ENCODE measurements at places on chromosomes 2 and 18.
A peak's percentile ranks its signal among the peaks of the same experiment; 100 is the strongest.

- DNase-seq = no peak
These were observed 933 bp upstream of the ADNP2 start for GRCh38 chr18:80108121-80108536.

DNA sequence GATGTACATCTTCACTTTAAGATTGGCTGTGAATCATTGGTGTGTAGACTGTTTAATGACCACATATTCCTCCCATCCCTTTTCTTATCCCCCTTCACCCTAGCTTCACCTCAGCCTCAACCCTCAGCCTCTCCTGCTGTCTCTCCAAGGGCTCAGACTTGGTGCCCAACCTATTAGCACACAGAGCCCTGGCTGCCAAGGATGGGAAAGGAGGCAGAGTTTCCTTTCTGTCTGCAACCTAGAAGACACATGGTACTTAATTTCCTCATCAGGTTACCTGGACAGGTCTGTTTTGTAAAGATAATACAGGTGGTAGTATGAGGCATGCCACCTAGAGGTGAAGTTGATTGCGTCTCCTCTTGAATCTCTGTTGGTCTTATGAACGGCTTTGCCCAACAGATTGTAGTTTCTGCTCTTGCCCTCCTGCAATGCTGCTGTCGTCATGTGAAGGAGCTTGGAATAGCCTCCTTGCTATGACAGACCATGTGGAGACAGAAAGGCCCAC lies 44.5 kb upstream of the RMND5A start:
- DNase-seq = no peak

DNA sequence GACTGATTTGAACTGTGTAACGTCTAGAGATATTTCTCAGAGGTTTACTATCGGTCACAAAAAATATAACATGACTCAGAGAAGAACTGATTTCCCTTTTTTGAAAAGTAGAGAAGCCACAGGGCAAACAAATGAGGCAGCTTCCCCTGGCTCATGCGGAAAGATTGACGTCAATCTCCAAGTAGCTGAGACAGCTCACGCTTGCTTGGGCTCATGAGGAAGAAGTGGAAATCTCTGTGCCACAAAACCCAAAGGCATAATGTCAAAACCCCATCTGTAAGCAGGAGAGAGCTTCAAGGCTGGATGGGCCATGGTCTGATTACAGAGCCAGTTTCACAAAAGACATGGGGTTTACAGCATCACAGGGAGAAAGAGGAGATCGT lies 188.1 kb downstream of the ARL4C start:
- peak; percentile 30 for DNase-seq

DNA sequence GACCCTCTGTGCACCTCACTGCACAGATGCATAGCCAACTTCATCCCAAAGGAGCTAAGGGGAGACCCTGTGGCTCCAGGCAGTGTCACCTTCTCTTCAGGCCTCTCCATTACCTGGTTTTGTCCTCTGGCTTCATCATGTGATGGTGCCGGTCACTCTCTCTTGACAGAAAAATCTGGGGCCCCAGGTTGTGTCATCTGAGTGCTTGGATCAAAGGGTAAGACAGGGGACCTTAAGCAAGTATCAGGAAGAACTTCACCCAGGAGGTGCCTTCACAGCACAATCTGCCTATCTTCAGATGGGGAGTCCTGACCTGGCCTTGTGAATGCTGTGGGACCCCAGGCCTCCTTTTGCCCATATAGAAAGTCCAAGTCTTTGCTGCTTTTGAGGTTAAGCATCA lies 104.4 kb downstream of the POLR1A start:
- DNase-seq = no peak

- no peak for DNase-seq
These were observed 750 bp upstream of the RMP24 start for GRCh38 chr18:35971661-35972196.

DNA sequence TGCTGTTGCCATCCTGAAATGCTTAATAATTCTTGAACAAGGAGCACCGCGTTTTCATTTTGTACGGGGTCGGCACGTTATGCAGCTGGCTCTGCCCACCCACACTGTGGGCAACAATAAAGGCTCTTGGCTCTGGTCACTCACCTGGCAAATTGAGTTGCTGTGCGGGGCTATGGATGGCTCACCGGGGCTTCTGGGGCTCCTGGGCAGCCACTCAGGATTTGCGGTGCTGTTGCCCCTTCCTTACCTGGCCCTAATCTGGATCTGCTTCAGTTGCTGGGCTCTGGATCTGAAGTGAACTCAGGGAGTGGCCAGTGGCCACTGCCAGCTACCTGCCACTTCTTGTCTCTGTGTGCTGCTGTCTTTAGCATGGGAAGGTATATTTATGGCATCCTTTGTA lies 22.7 kb downstream of the RHOB start:
- no peak for DNase-seq

DNA sequence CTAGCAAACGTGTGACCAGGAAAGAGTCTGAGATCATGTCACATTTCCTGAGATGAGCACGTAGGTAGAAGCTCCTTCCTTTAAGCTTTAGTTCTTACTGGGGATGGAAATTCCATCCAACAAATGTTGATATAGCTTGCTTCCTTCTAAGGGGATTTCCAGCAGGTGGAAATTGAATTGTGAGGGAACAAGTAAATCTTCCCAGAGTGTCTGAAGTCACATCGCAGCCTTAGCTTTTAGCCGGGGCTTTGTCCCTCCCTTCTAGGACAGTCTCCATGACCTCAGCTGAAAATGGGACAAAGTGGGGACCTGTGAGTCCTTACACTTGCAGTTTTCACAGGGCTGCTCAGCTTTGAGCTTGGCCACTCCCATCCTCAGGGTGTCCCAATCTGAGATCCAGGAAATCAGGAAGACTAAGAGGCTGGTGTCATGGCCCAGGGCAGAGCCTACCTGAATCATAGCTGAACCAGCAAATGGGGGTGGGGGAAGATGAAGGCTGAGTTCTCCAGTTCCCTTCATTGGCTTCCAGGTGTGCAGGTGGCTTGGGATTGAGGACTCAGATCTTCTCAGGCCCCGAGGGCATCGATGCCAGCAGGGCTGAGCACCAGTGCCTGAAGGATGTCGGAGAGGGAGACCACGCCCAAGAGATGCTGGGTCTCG lies 8.3 kb downstream of the PRKAG3 start:
- DNase-seq = no peak

- DNase-seq = no peak
These were observed 108.1 kb downstream of the MARCO start for GRCh38 chr2:119049968-119050704.

DNA sequence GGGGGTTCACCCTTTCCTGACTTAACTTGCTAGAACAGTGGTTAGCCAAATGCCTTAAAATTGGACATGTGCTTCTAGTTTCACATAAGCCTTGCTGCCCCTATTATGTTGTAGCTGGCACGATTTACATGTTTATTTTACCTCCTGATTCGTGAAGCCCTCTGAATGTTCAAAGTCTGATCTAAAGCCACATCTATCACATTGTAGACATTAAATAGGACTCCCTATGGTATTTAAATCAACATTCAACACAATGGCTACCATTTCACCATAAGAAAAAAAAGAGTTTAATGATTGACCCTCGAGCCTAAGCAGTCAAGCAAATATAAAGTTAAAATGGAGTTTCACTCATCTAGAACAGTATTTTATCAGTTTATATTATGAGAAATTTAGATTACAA lies 151.5 kb downstream of the GULP1 start:
- no peak for DNase-seq

DNA sequence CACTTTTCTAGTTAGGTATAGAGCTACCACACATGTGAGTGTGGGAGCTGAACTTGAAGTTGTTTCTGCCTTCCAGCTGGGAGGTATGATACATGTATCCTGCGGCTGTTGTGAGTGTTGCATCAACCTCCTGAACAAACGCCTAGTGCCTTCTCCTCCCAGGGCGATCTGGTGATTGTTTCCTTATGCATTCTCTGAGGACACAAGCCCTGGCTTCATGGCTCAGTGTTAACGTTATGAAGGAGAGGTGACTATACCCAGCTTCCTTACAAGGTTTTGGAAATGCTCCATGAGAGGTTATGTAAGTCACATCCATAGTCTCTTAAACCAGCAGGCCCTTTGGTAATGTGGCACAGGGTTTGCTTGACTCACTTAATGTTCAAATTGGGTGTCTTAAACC lies 64.9 kb downstream of the SPRED2 start:
- no peak for DNase-seq

GRCh38 chr2:88054782-88055370 lies 707 bp downstream of the KRCC1 start:
- no peak for DNase-seq

GRCh38 chr2:222080141-222080540 lies 218.7 kb downstream of the PAX3 start:
- no peak for DNase-seq

GRCh38 chr2:217756375-217757107 lies 246.3 kb downstream of the TNS1 start:
- peak; percentile 52 for DNase-seq

GRCh38 chr2:140863713-140864112 lies 1267.1 kb downstream of the LRP1B start:
- no peak for DNase-seq

- no peak for DNase-seq
These were observed 109.8 kb upstream of the FZD5 start for GRCh38 chr2:207879536-207879935.

GRCh38 chr2:235542733-235543127 lies 48.9 kb downstream of the AGAP1 start:
- DNase-seq = no peak

DNA sequence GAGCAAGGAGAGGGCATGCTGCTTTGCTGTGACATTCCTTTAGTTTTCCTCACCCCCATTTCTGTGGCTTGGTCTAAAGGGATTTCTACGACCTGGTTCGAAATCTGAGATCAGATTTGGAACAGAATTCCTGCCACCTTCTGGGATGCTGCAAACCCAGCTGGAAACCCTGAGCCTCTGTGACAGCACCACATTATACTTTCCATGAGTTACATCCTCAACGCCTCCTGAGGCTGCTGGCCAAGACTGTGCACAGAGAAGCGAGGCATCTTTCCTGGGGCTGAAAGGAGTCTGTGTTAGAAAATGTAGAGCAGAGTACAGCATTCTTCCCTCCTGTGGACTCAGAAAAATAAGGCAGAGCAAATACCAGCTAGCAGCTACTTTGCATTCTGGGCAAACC lies 138.1 kb upstream of the CHAC2 start:
- DNase-seq = no peak

- DNase-seq = no peak
These were observed 442.1 kb upstream of the DCC start for GRCh38 chr18:51897884-51898283.

GRCh38 chr2:237623428-237624403 lies 3.7 kb upstream of the LRRFIP1 start:
- no peak for DNase-seq

- DNase-seq = no peak
These were observed 132.1 kb downstream of the MAIP1 start for GRCh38 chr2:200087451-200087850.

DNA sequence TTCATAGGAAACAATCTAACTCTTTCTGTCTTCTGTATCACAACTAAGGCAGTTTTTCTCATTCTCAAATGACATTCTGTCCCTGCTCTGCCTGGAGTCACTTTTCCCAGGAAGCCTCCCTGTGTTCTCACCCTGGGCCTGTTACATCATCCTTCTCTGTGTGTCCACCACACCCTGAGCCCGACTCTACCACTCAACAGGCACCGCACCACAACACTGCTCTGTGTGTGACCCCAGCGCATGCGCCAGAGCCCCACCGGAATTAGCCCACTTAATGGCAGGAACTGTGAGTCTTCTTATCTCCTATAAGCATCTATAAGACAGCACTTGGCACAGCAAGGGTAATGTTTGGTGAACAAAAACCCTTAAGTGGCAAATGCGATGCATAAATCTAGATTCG lies 32.3 kb downstream of the TGFBRAP1 start:
- no peak for DNase-seq

DNA sequence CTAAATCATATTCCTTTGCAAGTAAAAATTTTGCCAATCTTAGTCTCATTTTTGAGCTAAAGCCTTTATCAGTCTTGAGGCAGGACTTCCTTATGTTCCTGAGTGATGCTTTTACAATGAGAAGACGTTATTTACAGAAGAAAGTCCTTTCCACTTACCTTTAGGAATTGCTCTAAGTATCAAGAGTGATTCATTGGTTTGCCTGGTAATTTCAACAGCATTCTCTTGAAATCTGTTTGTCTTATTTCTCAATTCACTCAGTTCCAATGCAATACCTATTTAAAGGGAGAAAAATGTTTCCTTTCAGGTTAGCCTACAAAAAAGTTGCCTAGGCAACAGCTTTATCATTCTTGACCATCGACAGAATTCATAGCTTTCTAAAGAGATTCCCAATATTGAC lies 137.2 kb downstream of the LAMA1 start:
- no peak for DNase-seq

DNA sequence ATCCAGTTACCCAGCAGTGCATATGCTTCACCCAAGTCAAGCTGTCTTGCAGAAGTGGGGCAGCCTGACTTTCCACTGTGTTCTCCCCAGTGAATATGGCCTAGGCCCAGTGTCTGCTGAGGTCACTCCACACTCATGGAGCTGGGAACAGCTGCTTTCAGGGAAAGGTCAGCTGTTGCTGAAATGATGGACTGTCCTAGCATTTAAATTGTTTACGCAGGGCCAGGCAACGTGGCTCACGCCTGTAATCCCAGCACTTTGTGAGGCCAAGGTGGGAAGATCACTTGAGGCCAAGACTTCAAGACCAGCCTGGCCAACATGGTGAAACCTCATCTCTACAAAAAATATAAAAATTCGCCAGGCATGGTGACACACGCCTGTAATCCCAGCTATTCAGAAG lies 86.5 kb downstream of the LIPG start:
- DNase-seq = no peak

GRCh38 chr2:102262216-102263129 lies 48.9 kb upstream of the IL1RL1 start:
- no peak for DNase-seq

DNA sequence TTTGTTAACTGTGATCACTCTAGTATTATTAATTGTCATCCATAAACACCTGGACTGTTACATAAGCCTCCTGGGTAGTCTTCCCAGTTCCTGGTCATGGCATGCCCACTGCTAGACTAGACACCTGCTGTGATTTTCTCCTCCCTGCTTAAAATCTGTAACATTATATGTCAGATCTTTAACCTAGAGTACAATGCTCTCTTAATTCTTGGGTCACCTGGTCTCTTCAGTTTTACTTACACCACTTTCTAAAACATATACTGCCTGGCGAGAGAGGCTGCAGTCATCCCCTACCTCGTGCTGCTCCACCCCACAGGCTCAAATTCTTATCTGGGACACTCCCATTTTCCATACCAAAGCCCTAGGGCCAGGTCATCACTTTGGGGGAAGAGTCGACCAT lies 161.3 kb downstream of the CDH2 start:
- no peak for DNase-seq

DNA sequence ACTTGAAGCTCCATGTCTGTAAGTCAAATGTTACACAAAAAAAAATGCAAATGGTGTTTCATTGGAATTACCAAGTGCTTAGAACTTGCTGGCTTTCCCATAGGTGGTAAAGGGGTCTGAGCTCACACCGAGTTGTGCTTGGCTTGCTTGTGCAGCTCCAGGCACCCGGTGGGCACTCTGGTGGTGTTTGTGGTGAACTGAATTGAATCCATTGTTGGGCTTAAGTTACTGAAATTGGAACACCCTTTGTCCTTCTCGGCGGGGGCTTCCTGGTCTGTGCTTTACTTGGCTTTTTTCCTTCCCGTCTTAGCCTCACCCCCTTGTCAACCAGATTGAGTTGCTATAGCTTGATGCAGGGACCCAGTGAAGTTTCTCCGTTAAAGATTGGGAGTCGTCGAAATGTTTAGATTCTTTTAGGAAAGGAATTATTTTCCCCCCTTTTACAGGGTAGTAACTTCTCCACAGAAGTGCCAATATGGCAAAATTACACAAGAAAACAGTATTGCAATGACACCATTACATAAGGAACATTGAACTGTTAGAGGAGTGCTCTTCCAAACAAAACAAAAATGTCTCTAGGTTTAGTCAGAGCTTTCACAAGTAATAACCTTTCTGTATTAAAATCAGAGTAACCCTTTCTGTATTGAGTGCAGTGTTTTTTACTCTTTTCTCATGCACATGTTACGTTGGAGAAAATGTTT lies 97.9 kb upstream of the IL1R2 start:
- no peak for DNase-seq

Measured in stimulated activated CD8-positive, alpha-beta memory T cell treated with anti-CD3 and anti-CD28 coated beads, Interleukin-15, amount 100 ng/mL, for 1 hour (primary cell).